ENCODE measurements at places on chromosomes 13 and 19. TPM values are rescaled to one million over a fixed set of nuclear protein-coding genes. Genes with fewer than 3 reads are reported as not detected.

- peaks cover 35% of the 10 kb centered on the region for H3K36me3 ChIP-seq
- H3K4me3 ChIP-seq, result no peak overlapping the region
- H3K4me1 ChIP-seq, result peaks cover 44% of the 10 kb centered on the region
- DNase-seq, result no peak
Measured at GRCh38 chr19:18440415-18440877, 2.5 kb upstream of the ISYNA1 start.

- no peak overlapping the region for H3K4me3 ChIP-seq
- H3K4me1 ChIP-seq, result peaks cover 48% of the 10 kb centered on the region
- H3K27me3 ChIP-seq, result no peaks in the 10 kb centered on the region
- H3K36me3 ChIP-seq, result no peaks in the 10 kb centered on the region
- H3K27ac ChIP-seq, result no peak overlapping the region
Measured at GRCh38 chr13:40064154-40065097, 409.0 kb downstream of the COG6 start.

GRCh38 chr13:101306773-101307172, 109.5 kb downstream of the NALCN start:
- no peaks in the 10 kb centered on the region for H3K4me1 ChIP-seq
- H3K27me3 ChIP-seq, result no peaks in the 10 kb centered on the region
- DNase-seq, result no peak
- no peaks in the 10 kb centered on the region for H3K36me3 ChIP-seq
- H3K4me3 ChIP-seq, result no peak overlapping the region

MCEMP1 gene
- 0.37 TPM for total RNA-seq

FFAR3 gene
- not detected for total RNA-seq

DNA sequence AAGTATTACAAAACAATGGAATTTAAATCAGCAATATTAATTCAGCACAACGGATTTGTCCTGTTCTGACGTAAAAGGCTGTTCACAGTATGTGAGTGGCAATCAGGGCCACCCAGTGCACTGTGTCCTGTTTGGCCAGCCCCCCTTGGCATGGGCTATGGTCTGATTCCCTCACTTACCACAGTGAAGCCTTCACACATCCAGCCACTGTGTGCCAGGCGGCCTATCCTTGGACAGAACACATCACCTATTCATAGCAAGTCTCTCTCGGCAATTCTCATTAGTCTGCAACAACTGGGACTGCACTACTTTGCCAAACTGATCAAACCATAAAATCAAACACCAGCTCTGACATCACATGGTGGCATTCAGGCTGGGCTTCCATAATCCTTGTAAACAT, 221.5 kb upstream of the TSHZ3 start:
- H3K36me3 ChIP-seq, result no peaks in the 10 kb centered on the region
- H3K4me1 ChIP-seq, result no peaks in the 10 kb centered on the region
- no peak for DNase-seq
- peaks cover 17% of the 10 kb centered on the region for H3K27me3 ChIP-seq

DNA sequence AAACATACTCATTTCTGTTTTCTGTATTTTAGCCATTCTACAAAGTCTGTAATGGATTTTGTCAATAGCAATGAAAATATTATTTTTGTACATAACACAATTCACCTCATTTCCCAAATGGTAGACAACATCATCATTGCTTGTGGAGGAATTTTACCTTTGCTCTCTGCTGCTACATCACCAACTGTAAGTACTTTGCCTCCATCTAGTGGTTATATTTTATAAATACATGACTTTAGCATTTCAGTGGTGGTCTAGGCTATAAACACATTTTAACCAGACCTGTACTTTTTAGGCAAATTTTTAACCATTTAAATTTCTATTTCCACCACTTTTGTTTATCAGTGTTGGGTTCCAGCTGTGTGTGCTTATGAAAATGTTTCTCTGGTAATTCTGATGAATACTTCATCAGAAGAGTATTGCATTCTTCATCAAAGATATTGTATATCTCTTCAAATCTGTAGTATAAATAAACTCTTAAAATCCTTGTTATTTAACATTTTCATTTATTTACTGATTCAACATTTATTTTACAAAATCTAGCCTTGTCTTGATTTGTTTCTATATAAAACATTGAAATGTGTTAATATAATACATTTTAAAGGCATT, 222.4 kb downstream of the NBEA start:
- H3K4me1 ChIP-seq, result peaks cover 9% of the 10 kb centered on the region
- no peaks in the 10 kb centered on the region for H3K36me3 ChIP-seq
- H3K27me3 ChIP-seq, result no peaks in the 10 kb centered on the region
- H3K27ac ChIP-seq, result no peak overlapping the region
- DNase-seq, result peak; percentile 60

ZNF784 gene
- total RNA-seq, result not detected

TMEM59L gene
- not detected for total RNA-seq

- peak overlapping the region; percentile 35 for H3K27ac ChIP-seq
- peaks cover 19% of the 10 kb centered on the region for H3K27me3 ChIP-seq
- peak; percentile 78 for DNase-seq
- peaks cover 24% of the 10 kb centered on the region for H3K4me1 ChIP-seq
Measured at GRCh38 chr19:55368701-55369563, 1.3 kb downstream of the IL11 start.

- no peak overlapping the region for H3K4me3 ChIP-seq
- no peaks in the 10 kb centered on the region for H3K4me1 ChIP-seq
- no peak for DNase-seq
- no peaks in the 10 kb centered on the region for H3K36me3 ChIP-seq
- no peaks in the 10 kb centered on the region for H3K27me3 ChIP-seq
Measured at GRCh38 chr13:34990399-34991214, 48.5 kb downstream of the NBEA start.

DNA sequence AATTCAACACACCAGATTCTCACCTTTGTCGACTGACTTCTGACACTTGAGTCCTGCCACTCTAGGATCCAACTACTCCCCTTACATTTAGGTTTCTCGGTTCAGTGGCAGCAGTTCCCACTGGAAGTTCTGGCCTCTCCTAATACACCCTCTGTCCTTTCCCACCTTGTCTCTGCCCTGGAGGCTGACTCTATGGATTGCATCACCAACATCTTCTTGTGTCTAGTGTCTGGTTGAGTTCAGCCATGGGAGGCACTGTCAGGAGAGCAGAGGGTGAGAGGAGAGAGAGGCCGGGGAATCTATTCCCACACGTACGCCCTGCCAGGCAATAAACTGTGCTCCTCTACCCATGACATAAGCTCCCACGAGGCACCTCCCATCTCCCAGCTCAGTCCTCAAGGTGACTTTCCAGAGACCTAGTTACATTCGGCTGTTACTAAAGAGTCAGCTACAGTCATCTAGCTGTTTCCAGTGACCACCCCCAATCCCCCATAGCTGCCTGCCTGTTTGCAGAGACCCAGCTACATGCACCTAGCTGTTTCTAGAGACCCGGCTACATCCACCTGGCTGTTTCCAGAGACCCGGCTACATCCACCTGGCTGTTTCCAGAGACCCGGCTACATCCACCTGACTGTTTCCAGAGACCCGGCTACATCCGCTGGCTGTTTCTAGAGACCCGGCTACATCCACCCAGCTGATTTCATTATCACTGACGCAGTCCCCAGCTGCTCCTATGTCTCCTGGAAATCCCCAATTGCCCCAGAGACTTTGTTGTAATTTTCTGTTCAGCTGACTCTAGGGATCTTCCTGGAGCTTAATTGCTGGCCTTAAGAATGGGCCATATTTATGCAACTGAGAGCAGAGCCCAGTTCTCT, 8.1 kb upstream of the LILRB4 start:
- H3K4me3 ChIP-seq, result no peak overlapping the region
- no peaks in the 10 kb centered on the region for H3K27me3 ChIP-seq
- H3K36me3 ChIP-seq, result no peaks in the 10 kb centered on the region
- no peaks in the 10 kb centered on the region for H3K4me1 ChIP-seq

DNA sequence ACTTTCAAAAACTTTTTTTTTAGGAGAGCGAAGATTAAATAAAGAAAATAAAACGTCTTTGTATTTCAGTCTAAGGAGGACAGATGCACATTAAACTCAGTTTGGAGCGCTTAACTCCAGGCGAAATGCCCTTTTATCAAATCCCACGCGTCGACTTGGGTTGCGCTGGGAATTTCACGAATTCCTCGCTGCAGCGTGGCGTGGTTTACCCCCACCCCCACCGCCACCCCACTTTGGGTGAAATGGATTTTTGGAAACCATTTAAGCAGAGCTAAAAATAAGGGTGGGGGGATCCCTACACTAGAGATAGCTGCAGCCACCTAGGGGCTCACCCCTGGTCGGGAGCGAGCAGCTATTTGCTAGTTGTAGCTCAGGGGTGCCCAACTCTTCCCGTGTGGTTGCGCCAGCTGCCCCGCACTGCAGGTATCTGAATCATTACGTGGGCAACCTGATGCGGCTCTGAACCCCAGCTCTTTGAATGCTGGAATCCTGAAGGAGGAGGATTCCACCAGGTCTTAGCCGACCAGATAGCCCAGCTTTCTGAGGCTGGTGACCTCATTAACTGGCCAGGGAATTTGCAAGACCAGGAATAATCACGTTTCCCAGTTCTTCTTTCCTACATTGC, 6.5 kb upstream of the TSHZ3 start:
- H3K27me3 ChIP-seq, result peaks cover 80% of the 10 kb centered on the region
- H3K4me3 ChIP-seq, result no peak overlapping the region
- H3K36me3 ChIP-seq, result no peaks in the 10 kb centered on the region
- H3K27ac ChIP-seq, result no peak overlapping the region

All from stomach (tissue), 19 donors.